ENCODE measurements at places on chromosomes 5 and 9.

- no peak for DNase-seq
These were observed 87.0 kb downstream of the ANGPTL2 start for GRCh38 chr9:127035423-127035822.

GRCh38 chr9:103713631-103714030 lies 380.5 kb upstream of the SMC2 start:
- DNase-seq, result no peak

GRCh38 chr5:8934455-8934854 lies 611.4 kb downstream of the SEMA5A start:
- DNase-seq, result no peak

DNA sequence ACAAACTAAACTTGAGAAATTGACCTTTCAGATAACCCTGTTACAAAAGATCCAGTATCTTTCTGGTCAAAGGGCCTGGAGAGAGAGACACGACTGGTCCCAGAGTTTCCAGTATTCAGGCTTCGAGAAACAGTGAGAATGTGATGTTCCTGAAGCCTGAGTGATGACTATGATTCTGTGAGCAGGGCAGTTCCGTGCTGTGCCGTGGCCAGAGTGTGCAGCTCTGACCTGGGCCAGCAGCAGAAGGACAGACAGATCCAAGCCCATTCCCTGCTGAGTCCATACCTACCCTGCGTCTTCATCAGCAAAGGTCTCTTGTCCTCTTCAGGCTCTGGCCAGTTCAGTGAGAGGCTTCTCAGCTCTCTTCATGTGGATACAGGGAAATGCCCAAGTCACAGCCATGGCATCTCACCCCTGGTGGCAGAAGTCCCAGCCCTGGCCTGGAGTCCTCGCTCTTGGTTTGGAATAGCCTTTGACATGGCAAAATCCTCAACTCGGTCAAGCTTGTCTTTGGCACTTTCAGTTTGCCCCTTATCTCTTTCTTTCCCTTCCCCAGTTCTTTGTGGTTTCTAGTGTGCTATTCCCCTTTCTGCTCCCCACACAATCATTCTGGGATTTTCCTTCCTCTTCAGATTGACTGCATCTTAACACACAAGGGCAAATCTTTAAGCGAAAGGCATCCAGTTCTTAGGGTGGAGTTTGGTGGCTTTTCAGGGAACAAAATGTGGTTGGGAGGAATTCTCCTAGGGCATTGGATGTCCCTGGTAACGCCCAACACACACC lies 107.7 kb downstream of the LIFR start:
- DNase-seq, result no peak

GRCh38 chr9:125435776-125436612 lies 174.4 kb downstream of the GAPVD1 start:
- no peak for DNase-seq

DNA sequence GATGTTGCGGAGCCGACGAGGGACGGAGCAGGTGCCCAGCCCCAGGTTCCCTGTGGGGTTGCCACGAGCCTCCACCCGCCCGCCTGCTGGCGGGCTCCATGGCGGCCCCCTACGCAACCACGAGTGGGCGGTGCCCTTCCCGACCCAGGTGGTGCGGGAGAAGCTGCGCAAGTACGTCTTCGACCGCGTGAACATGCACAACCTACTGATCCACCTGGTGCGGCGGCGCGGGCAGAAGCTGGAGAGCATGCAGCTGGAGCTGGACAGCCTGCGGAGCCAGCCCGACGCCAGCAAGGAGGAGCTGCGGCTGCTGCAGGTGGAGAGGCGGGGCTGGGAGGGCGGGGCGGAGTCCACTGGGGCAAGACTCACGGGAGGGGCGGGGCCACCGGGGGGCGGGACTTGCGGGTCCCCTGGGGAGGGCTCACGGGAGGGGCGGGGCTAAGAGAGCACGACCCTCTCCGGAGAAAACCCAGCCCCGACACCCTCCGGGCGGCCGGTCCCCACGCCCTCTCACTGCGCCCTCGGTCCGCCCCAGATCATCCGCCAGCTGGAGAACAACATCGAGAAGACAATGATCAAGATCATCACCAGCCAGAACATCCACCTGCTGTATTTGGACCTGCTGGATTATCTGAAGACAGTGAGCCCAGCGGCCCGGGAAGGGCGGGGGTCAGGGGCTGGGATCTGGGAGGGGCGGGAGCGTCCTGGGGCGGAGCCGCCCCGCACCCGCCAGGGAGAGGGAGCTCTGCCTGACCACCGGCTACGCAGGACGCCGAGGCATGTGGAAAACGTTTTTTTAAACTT lies 3.9 kb downstream of the CCDC183 start:
- DNase-seq, result peak; percentile 79

GRCh38 chr5:6175172-6175854 lies 203.0 kb downstream of the MED10 start:
- no peak for DNase-seq

DNA sequence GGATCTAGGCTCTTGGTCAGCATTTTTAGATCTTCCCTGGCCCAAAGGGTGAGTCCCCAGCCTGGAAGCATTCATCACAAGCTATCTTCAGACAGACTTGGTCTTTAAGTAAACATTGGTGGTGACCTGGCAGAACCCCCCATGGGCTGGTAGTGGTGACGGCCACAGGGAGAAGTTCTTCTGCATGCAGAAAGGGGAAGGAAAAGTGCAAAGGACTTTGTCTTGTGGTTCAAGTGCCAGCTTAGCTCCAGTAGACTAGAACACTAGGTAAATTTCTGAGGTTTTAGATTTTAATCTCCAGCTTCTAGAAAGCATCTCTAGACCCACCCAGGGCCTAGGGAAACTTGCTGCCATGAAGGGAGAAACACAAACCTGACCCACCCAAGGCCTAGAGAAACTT lies 584.0 kb downstream of the CHSY3 start:
- DNase-seq, result no peak

- peak; percentile 19 for DNase-seq
These were observed at the start of gene NKD2 for GRCh38 chr5:1008451-1009358. NKD2 (plus strand) TSS chr5:1008802; CDS start chr5:1009058, 256 bp downstream.

DNA sequence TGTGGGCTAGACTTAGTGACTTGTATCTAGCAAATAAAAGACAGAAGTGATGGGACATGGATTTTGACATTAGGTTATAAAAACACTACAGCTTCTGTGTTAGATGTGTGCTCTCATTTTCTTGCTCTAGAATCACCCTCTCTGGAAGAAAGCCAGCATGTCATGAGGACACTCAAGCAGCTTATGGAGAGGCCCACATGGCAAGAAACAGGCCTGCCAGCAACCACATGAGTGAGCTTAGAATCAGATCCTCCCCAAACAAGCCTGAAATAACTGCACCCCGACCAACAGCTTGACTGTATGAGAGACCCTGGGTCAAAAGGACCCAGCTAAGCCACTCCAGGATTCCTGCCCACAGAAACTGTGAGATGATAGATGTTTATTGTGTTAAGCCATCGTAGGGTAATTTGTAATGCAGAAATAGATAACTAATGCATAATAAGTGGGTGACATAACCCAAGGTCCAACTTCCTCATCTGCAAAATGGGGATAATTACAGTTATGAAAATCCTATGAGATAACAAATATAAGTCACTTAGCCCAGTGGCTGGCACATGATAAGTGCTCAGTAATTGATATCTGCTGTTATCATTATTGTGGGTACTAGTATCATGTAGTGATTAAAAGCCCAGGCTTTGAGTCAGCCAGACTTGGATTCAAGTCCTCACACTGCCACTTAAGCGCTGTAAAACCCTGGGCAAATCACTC lies 86.5 kb downstream of the KLHL3 start:
- no peak for DNase-seq
